ENCODE measurements at places on chromosomes 2 and 18.

GRCh38 chr2:43169987-43170386, 56.4 kb downstream of the ZFP36L2 start:
- no peak for DNase-seq

GRCh38 chr2:96534701-96535181, 1.8 kb upstream of the ARID5A start:
- DNase-seq: peak; percentile 35

GRCh38 chr2:96596596-96596995, 41.5 kb downstream of the KANSL3 start:
- DNase-seq: no peak

GRCh38 chr2:172813314-172813888, 77.8 kb downstream of the RAPGEF4 start:
- no peak for DNase-seq

- no peak for DNase-seq
Observed at GRCh38 chr2:61090386-61090921, 24.8 kb downstream of the SANBR start.

- no peak for DNase-seq
Observed at GRCh38 chr18:57728941-57729511, 74.1 kb downstream of the ATP8B1 start.

DNA sequence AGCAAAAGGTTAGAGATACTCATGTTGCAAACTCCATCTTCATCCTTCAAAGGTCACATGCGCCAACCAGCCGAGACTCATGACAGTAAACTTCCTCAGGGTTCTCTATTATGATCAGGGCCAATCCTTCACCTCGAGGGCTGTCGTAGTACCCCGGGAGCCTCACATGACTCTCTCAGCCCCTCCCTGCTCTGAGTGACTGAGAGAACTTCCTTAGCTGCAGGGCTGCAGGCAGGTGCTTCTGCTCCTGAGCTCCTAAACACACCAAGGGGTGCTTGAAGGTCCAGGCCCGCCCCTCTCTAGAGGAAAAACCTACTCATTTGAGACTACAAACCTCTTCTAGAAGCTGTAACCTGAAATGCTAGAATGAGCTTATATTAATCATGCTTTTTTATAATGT, 48.2 kb downstream of the LONRF2 start:
- no peak for DNase-seq

DNA sequence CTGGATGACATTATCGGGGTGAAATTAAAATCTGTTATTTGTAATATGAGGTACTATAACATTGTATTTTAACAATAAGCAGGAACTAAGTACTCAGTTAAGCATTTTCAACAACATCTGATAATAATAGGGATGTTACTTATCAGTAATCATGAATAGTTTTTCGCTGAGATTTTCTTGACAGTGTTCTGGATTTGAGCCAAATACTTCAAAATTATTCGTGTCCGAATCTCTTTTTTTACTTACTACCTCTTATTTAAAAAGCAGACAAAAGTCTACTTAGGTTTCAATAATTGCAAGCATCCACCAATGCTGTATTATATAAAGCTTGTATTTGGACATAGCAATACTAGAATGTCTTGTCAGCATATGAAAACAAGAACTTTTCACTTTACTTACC, 6.4 kb upstream of the ANKRD12 start:
- no peak for DNase-seq

DNA sequence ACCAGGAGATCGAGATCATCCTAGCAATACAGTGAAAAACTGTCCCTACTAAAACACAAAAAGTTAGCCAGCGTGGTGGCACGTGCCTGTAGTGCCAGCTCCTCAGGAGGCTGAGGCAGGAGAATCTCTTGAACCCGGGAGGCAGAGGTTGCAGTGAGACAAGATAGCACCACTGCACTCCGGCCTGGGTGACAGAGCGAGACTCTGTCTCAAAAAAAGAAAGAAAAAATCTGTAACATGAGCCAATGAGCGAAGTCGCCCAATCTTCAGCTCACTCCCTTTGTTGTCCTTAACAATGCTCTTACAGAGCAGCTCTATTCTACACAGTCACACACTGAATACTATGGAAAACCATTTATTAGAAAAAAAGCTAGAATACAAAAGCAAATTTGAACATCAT, 22.0 kb downstream of the FAM98A start:
- no peak for DNase-seq

DNA sequence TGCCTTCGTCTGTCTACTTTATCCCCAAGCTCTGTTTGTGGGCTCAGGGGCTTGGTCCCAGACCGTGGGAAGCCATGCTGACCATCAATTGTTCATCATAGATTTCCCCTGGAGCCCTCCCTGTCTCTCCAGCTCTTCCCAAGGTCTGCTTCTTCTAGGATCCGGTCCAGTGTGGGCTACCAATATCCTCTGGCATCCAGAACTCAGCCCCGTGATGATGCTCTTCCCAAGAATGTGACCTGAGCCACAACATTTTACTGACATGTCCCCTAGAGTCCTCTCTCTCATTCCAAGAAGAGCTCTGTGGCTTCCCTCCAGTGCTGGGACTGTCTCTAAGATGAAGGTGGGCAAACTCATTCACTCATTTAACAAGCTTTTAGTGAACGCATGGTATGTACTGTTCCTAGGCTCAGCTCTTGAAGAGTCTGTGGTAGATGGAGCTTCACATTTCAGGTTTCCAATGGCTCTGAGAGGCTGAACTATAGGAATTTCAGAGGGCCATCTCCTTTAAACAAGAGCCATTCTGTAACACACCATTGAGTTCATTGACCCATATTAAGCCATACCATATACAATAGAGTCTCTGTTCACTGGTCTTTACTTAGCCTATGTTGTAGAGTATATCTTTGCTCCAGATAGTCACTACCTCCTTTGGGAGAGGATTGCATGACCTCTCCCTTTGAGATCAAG, 142.0 kb upstream of the APCDD1 start:
- DNase-seq: no peak

GRCh38 chr18:79576686-79577351, 102.8 kb upstream of the CTDP1 start:
- DNase-seq: no peak

DNA sequence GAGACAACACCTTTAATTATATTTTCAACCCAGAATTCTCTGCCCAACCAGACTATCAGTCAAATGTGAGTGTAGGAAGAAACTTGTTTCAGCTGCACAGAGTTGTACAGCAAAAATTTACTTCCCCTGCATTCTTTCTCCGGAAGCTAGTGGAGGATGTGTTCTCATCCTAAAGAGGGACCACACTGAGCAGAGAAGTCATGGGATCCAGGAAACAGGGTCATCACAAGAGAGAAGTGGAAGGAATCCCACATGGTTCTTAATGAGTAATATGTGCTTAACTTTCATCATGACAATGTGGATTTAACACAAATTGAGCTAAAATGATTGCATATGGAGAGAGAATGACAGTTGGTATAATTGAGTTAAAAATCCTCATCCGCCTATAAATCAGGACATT, 78.2 kb downstream of the INPP4A start:
- no peak for DNase-seq

GRCh38 chr18:64132871-64133270, 16.0 kb downstream of the LINC00305 start:
- no peak for DNase-seq

- DNase-seq: no peak
Observed at GRCh38 chr2:225140723-225141122, 98.5 kb upstream of the DOCK10 start.

DNA sequence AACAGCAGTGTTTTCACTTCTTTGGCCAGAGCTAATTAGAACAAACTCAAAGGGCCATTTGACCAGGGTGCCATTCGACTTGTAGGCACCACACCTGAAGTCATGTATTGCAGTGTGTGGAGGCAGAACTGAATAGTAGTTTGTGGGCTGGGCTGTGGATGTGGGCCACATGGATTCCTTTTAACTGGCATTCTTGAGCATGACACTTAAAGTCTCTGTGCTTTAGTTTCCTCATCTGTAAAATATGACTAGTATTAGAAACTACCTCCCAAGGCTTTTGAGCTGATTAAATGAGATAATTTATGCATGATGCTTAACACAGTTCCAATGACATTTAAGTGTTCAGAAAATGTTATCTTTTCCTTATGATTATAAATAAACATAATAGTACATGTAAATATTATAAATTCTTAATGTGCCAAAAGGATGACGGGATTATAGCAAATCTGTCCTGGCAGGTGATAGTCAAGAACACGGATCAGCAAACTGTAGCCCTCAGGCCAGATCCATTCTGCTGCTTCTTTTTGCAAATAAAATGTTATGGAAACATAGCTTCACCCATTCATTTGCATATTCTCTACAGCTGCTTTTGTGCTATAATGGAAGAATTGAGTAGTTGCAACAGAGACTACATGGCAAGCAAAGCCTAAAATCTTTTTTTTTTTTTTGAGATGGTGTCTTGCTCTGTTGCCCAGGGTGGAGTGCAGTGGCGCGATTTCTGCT, 36.3 kb upstream of the CCDC68 start:
- no peak for DNase-seq

DNA sequence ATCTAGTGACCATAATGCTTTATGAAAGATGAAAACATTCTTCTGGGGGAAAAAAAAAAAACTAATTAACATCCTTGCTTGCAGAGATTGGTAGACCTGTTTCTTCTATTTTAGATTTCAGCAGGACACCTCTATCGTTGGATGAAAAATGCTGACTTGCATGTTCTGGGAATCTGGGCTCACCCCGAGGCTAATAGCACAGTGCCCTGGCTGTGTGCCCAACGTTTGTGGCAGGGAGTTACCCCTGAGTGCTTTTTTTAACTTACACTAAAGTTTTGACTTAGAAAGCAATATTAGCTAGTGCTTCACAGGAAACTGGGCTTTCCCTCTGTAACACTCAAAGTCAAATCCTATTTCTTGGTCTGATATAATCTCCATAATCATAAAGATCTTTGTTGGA, 233.2 kb downstream of the SLC8A1 start:
- no peak for DNase-seq

GRCh38 chr2:19914266-19914975, 12.6 kb upstream of the TTC32 start:
- DNase-seq: no peak

- no peak for DNase-seq
Observed at GRCh38 chr2:201194097-201194496, 11.2 kb downstream of the CASP10 start.

DNA sequence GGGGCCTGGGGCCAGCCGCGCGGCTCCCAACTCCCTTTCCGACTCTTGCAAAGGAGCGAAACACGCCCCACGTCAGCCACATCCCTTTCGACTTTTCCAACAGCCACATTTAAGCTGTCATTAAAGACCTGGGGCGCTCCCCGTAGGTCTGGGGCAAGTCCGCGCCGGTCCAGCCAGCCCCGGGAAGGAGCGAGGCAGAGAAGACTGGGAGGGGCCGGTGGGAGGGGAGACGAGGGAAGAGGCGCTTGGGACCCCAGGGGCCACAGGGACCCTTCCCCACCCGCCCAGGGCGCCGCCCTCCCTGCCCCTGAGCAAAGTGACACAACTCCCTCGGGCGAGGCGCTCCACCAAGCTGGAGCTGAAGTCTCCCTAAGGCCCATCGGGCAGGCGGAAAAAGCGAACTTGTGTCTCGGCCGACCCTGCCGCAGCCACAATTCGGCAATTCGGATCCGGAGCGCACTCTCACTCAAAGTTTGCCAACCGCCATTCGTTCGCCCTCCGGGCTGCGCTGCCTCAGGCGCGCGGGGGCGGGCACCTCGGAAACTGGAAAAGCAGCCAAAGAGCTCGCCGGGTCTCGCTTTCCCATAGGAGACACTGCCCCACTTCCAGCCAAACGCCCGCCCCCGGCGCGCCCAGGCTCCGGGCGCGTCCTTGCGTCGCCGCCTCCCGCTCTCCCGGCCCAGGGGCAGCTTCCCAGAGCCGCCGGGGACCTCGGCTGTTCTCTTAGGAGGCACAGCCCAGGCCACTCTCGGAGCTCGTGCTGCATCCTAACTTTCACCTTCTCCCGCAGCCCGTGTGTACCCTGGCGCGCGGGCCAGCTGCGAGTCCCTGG, 1.1 kb upstream of the KCTD1 start:
- DNase-seq: peak; percentile 68

- no peak for DNase-seq
Observed at GRCh38 chr18:26342646-26343045, 116.4 kb downstream of the TAF4B start.

DNA sequence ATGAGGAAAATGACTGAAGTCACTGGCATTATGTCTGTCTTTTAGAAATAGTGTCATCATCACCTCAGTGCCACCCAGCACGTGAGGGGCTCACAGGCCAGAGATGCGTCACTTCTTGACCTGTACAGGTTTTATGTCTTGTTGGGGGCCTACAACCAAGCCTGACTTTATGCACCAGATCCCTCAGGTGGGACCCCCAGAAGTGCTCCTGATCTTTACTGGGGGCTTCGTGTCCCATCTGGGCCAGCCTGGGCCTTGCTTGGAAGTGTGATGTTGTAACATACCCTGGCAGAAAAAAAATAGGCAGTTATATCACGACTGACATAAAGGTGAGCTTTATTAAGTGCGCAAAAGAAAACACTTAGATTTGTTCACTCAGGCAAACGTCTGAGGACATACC, 21.5 kb upstream of the GNAL start:
- DNase-seq: no peak

GRCh38 chr18:2515171-2515787, 56.0 kb downstream of the METTL4 start:
- DNase-seq: no peak

- peak; percentile 75 for DNase-seq
Observed at GRCh38 chr2:216539791-216540241, 41.2 kb downstream of the RPL37A start.

DNA sequence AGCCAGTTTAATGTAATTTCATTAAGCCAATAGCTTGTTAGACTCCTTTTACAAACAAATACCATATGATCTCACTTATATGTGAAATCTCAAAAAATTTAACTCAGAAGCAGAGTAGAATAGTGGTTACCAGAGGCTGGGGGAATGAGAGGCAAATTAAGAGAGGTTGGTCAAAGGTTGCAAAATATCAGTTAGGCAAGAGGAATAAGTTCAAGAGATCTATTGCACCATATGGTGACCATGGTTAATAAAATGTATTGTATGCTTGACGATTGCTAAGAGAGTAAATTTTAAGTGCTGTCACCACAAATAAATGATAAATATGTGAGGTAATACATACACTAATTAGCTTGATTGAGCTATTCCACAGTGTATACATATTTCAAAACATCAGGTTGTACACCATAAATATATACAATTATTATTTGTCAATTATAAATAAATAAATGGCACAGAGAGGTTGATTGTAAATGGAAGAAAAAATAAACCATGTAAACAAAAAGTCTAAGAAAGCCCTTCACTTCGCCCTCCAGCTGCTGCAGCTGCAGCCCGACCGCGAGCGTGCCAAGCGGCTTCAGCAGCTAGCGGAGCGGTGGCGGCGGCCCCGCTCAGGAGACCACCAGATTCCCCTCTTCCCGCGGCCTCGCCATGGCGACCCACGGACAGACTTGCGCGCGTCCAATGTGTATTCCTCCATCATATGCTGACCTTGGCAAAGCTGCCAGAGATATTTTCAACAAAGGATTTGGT, 23.0 kb upstream of the ACTR2 start:
- no peak for DNase-seq

- DNase-seq: no peak
Observed at GRCh38 chr2:234430871-234431270, 66.0 kb downstream of the ARL4C start.

DNA sequence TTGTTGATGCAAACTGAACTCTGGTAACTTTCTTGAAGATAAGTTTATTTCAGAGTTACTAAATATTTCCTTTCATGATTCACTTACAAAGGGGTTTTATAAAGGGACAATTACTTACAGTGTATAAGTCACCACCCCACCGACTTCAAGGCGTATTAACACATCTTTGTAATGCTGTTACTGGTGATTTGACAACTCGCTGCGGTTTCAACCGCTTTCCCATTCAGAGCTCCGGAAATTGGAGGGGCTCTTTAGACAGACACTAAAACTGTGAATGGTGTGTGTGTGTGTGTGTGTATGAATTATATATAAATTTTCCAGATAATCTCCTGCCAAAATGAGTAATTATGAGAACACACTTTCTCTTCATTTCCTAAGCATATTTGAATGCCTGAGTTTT, 4.9 kb downstream of the TM4SF20 start:
- DNase-seq: no peak
